ENCODE measurements at places on chromosomes 6 and 20. TPM values are rescaled to one million over a fixed set of nuclear protein-coding genes. Genes with fewer than 3 reads are reported as not detected.

Gene SRSF12
- 0.14 TPM for total RNA-seq

Gene CEP250
- total RNA-seq: 50.5 TPM

Gene SLC17A2
- total RNA-seq: not detected

Gene GMPR
- 7.1 TPM for total RNA-seq

Gene FAM209B
- total RNA-seq: not detected

Gene COL21A1
- 0.30 TPM for total RNA-seq

Gene FOXQ1
- not detected for total RNA-seq
